ENCODE measurements at places on chromosomes 12 and 14.

- no peak for DNase-seq
These were observed 19.7 kb upstream of the RD3L start for GRCh38 chr14:103961928-103962578.

DNA sequence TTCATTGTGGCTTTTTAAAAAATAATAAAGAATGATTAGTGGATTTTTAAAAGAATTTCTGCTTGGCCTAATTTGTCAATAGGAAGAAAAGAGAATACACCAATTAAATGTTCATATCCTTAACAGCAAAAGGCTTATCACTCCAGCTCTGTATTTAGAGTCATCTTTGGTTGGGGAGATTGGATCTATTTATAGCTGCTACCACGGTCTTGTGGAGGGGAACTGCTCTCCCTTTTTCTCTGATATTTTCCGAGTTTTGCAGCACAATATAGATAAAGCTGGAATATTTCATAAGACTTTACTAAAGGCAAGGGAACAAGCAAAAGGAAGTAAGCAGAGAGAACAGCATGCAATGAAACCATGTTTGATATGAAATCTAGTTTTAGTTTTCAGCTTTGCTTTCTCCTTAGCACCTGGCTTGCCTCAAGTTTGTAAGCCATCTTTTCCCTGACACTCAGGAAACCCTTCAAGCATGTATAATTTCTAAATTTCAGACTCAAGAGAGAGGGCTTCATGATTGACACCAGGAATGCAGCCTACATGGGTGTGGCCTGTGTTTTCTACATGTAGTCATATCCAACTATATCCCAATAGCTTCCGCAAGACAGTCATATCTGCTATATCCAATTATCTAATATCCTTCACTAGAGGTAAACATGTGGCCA lies 35.2 kb downstream of the BRMS1L start:
- no peak for DNase-seq

- no peak for DNase-seq
These were observed 3.1 kb upstream of the GYS2 start for GRCh38 chr12:21607701-21608100.

DNA sequence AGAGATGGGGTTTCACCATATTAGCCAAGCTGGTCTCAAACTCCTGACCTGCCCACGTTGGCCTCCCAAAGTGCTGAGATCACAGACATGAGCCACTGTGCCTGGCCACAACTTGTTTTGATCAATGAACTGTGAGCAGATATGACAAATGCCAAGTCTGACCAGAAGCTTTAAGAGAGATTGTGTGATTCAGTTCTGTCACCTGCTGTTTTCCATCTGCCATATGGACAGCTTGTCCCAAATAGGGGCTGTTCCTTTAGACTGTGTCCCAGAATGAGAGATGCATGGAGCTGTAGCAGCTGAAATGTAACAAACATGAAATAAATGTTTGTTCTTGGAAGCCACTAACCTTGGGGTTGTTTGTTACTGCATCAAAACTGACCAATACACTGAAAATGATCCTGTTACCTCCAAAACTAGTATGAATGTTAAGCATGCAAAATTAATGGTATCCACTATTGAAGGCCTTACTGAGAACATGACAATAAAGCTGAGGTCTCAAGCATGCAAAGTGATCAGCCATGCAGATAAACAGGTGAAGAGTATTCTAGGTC lies 65.9 kb upstream of the MED13L start:
- no peak for DNase-seq

- no peak for DNase-seq
These were observed 64.2 kb downstream of the CMAS start for GRCh38 chr12:22110176-22110575.

DNA sequence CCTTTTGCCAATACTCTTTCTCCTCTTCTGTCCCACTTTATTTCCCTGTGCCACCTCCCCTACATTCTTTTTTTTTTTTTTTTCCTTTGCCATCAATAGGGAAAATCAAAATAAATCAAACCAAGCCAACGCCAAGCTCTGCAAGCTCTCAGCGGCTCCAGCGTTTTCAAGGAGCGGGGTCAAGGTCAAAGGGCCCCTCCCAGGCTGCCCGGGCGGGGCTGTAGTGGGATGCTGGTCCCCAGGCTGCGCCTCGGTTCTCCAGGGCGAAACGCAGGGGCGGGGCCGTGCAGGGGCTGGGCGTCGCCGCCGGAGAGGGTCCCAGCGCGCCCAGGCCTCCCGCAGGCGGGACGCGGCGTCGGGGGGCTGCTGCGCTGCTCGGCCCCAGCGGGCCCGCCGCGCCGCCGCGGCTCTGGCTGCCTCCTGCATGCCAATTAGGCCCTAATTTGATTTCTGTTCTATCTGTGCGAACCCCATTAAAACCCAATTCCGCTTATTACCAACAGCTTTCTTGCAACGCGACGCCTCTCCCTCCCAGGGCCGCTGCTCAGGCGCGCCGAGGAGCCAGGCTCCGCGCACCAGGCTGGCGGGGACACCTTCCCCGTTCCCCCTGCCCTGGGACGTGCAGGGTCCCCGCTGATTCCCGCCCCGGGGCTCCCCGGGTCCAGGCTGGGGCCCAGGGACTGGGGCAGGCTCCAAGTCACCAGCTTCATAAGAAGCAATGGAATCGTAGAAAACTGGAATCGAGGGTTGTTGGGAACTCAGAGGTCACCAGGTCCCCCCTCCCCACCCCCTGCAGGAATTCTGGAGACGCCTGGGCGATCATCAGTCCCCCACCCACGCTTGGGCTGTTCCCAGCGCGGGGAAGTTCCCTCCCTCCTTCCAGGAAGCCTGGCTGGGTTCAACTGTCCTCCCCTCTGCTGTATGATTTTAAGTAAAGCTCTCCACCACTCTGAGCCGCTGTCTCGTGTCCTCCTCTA lies 50.7 kb upstream of the MAP1LC3B2 start:
- DNase-seq: no peak

GRCh38 chr12:27319409-27319808 lies 13.2 kb upstream of the BMAL2 start:
- no peak for DNase-seq

GRCh38 chr14:61369454-61369810 lies 48.1 kb downstream of the PRKCH start:
- no peak for DNase-seq

DNA sequence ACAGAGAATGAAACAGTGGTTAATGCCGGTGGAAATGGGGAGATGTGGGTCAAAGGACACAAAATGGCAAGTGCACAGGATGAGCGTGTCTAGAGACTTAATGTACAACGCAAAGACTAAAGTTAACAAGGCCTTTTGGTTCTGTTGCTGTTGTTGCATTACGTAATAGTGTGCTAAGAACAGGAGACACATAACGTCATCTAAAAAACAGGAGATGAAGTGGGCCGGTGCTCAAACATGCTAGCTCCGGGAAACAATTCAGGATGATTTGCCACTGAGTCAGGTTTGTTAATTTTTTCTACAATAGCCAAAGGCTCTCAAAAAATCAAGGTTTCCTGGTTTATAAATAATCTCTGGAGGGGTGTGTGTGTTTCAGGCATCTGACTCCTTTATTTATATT lies 55.5 kb downstream of the ETV6 start:
- DNase-seq: no peak

GRCh38 chr14:29757711-29758233 lies 169.9 kb downstream of the PRKD1 start:
- DNase-seq: no peak

DNA sequence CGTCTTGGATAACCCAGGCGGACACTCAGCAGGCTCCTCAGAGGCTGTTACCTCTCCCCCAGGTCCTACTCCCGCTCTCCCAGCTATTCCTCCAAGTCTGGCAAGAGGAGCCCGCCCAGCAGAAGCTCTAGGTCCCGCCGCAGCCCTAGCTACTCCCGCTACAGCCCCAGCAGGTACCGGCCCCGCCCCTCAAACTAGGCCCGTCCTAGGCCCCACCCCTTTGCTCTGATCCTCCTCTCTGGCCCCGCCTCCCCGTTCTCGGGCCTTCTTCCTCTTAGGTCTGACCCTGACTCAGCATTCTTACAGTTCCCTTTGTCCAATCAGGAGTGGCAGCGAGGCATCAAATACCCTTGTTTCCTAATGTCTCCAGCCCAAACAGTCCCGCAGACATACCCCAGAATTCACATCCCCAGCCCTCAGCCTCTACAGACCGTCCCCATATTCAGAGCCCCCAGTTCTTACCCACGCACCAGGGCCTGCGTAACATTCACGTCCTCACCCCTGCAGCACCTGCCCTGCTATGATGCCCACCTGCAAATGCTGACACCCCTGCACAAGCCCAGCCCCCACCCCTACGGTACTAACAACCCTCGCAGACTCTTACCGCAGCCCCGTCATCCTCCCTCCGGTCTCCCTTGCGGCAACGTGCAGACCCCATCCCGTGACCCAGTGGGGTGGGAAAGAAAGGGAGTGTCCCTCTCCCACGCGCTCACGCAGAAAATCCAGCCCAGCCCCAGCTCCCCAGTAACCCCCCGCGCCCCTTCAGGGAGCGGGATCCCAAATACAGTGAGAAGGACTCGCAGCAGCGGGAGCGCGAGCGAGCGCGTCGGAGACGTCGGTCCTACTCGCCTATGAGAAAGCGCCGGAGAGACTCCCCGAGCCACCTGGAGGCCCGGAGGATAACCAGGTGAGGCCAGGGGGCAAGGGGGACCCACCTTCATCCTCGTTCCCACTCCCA lies 25.0 kb upstream of the HSPB8 start:
- no peak for DNase-seq

DNA sequence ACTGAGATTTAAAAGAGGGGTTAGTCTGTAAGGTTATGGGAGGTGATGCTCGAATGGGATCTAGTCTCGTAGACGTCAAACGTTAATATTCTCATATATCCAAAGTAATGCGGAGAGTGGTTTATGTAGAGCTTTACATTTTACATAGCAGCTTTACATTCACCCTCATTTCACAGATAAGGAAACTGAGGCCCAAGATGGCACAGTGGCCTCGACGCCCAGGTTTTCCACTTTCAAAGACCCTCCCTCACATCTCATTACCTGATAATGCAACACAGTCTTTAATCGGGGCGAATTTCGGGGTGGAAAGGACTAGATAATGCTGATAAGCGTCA lies 450 bp upstream of the TDG start:
- DNase-seq: no peak

GRCh38 chr14:76385435-76385834 lies 9.5 kb downstream of the ESRRB start:
- no peak for DNase-seq

DNA sequence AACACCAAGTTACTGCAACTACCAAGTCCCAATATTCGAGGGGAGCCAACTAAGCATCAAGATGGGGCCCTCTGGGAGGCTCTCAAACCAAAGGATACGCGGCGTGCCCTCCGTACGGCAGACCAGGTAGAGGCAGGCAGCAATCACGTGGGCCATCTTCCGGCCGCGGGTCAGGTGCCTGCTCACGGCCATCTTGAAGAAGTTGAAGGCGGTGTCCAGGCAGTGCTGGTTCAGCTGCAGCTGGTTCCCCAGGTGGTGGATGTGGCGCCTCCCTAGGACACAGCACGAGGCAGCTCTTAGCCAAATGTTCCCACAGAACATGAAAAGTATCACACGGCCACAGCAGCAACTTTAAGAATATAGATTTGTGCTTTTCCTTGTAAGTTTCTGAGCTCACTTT lies 24.3 kb downstream of the BTBD6 start:
- DNase-seq: no peak

DNA sequence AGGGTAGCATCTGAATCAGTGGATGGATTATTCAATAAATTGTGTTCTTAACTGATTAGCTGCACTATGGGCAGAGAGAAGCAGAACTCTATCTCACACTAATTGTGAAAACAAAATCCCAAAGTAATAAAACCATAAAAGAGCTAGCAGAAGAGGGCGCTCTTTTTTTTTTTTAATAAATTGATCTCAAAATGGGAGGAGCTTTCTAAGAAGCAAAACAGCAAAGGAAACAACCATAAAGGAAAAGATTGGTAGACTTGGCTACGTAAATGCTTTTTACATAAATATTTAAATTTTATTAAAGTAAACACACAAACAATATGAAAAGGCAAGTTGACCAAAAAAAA lies 1.5 kb upstream of the TM7SF3 start:
- no peak for DNase-seq

DNA sequence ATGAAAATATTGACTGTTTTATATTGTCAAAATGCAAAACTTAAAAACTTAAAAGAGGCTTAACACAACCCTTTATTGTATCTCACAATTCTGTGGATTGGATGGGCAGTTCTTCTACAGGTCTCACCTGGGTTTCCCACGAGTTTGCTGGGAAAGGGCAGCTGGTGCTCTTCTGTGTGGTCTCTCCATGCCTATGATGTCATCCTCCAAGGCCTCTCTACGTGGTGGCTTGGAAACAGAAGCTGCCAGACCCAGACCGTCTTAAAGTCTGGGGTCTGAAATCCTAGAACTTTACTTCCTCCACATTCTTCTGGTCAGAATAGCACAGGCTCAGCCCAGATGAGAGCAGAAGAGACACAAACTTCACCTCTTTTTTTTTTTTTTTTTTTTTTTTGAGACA lies 36.5 kb upstream of the KICS2 start:
- DNase-seq: no peak

DNA sequence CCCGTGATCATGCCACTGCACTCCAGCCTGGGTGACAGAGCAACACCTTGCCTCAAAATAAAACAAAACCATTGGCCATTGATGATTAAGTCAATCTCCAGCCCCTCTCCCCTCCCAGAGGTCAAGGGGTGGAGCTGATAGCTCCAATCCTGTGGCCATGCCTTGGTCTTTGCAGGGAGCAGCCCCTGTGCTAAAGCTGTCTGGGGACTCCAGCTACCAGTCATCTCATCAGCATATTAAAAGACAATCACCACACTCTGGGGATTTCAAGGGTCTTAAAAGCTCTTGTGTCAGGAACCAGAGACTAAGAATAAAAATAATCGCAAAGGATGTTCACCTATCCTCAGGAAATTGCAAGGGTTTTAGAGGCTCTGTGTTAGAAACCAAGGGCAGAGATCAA lies 30.6 kb downstream of the HCAR2 start:
- DNase-seq: no peak

DNA sequence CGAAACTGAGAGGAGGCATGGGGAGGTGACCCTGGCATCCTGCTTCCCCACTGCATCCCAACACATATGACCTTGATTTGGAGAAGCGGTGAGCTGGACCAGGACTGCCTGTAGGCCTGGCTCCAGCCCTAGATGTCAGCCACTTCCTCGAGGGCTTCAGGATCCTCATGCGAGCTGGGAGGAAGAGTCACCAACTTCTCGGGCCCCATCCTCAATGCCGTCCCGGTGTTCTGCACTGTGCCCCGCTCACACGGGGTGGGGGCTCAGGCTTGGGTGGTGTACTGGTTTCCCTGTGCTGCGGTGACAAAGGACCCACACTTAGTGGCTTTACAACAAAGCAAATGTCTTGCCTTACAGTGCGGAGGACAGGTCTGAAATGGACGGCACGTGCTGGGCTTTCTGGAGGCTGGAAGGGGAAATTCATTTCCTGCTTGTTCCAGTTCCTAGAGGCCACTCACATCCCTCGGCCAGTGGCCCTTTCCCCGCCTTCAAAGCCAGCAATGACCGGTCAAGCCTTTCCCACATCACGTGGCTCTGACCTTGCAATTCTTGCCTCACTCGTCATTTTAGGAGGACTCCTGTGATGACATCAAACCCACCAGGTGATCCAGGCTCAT lies 298.1 kb upstream of the RTL1 start:
- DNase-seq: no peak

- DNase-seq: no peak
These were observed 68.4 kb upstream of the PPM1H start for GRCh38 chr12:63003223-63003819.

Measured in D721Med (cell line).